ENCODE measurements at places on chromosomes 1 and 21.

GRCh38 chr1:155856257-155856974 is 598 bp downstream of the GON4L start:
- no peak for DNase-seq

DNA sequence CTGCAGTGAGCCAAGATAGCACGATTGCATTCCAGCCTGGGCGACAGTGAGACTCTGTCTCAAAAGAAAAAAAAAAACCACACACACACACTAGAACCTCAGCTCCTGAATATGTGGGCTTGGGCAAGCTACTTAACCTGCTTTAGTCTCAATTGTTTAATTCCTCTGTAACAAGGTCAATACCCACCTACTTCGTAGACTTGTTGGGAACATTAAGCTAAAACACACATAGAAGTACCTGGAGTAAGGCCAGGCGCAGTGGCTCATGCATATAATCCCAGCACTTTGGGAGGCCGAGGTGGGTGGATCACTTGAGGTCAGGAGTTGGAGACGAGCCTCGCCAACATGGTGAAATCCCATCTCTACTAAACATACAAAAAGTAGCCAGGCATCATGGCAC is 77.1 kb downstream of the CLSTN1 start:
- no peak for DNase-seq

- DNase-seq, result no peak
These were observed 80.1 kb downstream of the UBIAD1 start for GRCh38 chr1:11352816-11353799.

- DNase-seq, result no peak
These were observed 133.2 kb upstream of the BARHL2 start for GRCh38 chr1:90850181-90850897.

DNA sequence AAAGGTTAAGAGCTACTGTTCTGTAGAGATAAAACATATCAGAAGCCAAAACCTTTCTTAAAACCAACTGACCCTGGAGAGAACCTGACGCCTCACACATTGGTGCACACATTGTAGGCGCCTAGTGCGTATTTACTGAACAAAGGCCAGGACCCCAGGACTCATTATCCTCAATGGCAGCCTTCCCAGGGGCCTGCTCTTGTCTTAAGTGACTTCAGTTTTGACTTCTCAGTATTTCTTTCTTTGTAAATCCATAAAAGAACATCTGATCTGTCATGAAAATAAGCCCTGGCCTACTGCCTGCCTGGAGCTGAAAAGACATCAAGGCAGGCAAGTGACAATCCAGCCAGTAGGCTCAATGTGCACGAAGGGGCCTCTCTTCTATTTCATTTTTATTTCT is 27.6 kb downstream of the ABCA4 start:
- no peak for DNase-seq

DNA sequence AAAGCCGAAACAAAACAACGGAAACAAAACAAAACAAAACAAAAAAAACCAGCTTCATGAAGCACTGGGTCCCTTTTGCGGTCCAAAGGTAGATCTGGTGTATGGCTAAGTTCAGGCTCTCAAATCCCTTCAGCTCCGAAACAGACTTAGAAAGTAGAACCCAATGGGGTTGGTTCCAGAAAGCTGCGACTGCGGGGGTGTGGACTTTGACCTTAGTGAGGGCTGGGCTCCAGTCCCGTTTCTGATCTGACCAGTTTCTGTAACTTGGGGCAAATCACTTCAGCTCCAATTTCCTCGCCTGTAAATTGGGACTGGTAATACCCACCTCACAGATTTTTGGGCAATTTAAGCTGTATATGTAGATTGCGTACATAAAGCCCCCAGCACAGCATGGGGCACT is 105.2 kb downstream of the ZSCAN20 start:
- no peak for DNase-seq

DNA sequence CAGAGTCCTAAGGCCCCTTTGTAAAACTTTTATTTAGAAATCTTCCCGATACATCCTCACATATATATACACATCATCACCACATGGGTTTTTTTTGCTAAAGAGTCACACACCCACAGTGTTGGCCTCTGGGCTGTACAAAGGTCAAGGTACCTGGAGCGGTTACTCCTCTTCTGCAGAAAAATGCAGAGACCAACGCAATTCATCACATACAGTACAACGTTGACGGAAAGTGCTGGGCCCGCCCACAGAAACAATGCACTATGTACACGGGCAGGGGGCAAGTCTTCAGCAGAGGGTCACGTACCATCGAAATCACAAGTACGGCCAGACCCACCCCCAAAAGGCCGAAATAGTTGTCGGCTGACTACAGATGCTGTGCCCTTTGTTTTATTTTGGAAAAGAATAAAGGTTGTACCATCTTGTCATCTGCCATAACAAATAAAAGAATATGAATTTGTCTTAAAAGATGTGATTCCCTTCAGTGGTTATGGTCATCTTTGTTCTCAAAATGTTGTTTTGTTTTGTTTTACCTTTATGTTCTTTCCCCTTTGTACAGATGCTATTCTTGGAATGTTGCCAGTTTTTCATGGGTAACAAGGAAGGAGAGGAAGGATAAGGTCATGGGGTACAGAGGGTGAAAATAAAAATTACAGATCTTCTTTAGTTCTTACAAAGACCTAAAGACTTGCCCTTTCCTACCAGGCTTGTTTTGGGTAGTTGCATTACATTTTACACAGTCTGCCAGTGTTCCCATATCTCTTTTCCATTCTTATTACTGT is 15.6 kb downstream of the TAL1 start:
- no peak for DNase-seq

- DNase-seq, result no peak
These were observed 28.3 kb downstream of the RHOU start for GRCh38 chr1:228763561-228763960.

DNA sequence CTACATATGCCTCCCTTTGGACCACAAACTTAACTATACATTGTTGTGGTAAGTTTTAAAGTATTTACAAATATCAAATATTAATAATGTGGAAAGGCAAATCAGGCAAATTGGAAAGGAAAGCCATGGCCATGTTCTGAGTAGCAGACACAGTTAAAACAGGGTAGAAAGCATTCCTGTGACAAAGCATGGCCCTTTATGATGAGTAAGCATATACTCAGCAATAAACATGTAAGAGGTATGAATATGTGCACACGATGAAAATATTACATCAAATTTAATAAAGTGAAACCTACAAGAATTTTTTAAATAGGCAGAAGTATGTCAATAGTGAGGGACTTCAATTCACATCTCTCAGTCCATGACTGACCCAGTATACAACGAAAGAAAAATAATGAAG is 389.2 kb downstream of the DSCAM start:
- DNase-seq, result no peak

- DNase-seq, result no peak
These were observed 69.4 kb downstream of the NTPCR start for GRCh38 chr1:233019778-233020325.

- no peak for DNase-seq
These were observed 50.0 kb upstream of the BOLA1 start for GRCh38 chr1:149849111-149849946.

DNA sequence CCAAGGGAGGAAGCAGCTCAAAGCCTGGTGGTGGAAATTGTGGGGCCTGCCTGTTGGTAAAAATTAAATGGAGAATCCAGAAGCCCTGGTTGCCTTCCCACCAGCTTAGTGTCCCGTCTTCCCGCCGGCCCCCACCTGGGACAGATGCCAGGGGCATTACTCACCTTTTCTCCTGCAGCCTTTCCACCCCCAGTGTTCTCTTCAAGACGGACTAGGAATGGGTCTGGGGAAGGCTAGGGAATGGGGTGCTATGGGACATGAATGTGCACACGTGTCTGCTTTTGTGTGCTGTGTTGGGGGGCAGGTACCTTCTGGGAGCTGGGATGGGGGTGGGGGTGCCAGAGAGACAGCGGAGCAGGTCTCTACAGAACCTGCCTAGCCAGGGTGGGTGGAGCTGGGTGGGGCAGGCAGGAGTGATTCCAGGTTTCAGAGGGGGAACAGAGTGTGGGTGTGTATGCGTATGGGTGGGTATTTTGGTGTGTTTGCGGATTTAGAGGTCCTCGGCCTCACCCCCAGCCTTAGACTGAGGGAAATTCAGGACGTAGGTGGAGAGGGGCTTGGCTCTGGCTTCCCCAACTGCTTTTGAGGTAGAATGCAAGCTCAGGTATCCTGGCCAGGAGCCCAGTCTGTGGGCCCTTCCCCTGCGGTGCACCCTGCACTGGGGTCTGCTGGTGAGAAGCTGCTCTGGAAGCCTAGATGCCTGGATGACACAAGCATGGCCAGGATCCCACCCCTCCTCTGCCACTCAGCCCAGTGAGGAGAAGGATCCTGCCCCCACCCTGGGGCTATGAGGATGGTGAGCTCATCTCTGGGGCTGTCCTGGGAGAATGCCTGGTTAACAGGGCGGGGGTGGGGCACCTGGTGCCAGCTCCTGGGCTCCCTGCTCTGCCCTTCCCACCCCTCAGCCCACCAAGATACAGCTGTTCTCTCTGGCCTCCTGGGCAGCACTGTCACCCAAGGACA is 7.8 kb downstream of the VANGL2 start:
- no peak for DNase-seq

DNA sequence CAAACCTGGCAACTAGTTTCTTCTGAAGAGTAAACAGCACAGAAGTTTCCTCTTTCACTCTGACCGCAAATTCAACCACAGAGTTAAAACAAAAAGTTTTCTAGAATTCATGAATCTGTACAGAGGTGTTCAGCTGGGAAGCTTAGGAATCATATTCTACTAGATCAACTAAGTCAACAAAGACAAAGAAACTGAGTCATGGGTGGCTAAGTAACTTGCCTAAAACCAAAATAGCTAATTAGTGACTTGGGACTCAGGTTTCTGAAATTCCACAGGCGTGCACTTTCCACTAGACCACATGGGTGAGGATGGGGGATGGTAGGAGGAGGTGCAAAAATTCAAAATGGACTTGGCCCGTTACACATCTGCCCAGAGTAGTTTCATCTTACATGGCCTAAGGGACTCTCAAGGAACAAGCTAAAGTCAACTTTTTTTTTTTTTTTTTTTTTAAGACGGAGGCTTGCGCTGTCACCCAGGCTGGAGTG is 25.8 kb downstream of the PTPN14 start:
- DNase-seq, result no peak

DNA sequence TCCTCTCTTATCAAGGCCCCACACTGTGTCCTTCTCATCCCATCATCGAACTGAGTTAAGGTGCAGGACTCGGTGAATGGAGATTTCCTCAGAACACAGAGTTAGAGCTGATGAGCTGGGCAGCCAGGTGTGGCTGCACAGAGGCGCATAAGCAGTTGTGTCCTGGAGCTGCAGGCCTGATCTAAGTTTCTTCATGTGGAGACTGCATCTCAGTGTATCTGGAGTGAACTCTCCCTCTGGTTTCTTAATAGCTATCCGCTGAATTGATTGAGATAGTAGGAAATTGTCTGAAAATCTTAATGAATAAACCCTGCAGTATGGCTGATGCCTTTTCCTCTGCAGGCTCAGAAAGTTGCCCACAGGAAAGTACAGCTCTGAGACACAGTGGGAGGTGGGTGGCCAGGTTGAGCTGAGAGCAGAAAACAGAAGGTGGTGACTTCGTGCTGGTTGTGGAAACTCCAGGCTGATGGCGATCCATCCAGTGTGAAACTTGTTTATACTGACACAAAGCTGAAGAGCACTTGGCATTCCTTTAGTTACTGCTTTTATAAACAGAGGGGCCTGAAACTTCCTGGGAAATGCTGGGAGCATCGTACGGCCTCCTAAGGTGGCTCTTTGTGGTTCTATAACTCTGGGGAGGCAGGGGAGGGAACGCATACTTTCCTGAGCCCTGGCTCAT is 67.4 kb upstream of the F3 start:
- no peak for DNase-seq

- DNase-seq, result no peak
These were observed at the start of gene TBX19 for GRCh38 chr1:168280296-168280927. Gene TBX19 (plus strand): TSS chr1:168280877. CDS start chr1:168281091, 214 bp downstream.

DNA sequence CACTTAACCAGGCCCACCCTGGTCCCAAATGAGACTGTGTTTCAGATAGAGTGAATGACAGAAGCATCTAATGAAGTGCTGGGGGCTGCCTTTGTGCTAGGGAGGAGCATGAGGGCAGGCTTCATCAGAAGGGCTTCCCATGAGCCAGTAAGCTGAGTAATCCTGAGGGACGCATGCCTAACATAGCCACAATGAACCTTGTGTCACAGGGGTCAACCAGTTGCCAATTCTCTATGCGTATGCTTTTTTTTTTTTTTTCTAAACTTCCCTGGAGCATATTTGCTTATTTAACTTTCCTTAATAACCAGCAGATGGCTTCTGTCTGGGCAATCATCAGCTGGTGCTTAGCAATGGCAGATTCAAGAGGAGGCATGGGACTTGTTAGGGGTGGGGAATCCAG is 25.5 kb upstream of the CYP2J2 start:
- no peak for DNase-seq

DNA sequence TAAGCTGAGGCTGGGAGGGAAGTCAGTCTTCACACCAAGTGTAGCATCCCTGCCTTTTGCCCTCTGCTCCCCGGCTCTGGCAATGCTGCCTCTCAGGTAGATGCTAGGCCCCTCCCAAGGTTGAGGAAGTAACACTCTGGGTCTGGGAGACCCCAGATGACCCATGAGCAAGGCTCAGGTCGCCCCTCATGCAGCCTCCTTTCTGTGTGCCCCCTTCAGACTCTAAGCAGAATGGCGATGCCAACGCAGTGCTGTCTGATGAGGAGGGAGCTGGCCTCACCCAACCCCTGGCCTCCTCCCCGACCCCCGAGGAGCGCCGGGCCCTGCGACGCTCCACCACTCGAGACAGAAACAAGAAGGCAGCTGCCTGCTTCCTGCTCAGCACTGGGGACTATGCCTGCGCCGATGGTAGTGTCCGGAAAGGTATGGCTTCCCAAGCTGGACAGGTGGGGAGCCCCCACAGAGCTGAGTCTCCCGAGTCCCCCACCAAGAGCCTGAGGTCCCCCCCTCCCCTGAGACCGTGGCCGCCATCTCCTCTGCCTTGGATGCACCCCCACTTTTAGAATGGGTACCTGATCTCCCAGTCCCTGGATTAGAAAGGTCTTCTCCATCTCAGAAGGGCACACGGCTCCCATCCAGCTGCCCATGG is 15.8 kb downstream of the KCNC4 start:
- no peak for DNase-seq

GRCh38 chr1:169115891-169116585 is 9.5 kb downstream of the ATP1B1 start:
- DNase-seq, result no peak

DNA sequence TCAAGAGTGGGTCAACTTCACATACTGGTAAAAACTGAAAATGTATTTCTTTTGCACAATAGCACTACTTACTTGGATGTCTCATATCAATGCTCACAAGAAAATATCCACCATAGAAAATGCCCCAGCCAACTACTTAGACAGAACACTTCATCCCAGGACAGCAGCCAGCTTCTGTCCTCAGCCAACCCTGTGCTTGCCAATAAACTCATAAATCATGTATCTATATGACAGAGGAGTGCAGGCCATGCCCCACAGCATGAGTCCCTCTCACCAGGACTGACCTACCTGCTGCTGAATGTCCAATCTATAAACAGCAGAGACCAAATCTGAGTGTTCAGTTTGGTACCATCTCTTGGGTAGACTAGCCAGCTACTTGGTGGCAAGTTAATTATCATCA is 179.3 kb downstream of the OMA1 start:
- no peak for DNase-seq

DNA sequence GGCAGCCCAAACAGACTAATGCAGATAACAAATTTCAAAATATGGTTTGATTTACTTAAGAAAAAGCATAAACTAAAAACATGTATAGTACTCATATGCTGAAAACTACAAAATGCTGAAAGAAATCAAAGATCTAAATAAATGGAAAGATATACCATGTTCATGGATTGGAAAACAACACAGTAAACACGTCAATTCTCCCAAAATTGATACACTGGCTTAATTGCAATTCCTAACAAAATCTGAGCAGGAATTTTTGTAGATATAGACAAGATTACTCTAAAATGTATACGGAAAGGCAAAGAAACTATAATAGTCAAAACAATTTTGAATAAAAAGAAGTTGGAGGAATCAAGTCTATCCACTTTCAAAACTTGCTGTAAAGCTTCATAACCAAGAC is 21.0 kb downstream of the SLC19A1 start:
- DNase-seq, result no peak

Measured in activated CD8-positive, alpha-beta memory T cell treated with anti-CD3 and anti-CD28 coated beads for 1 hour (primary cell).